ENCODE measurements at places on chromosomes 7 and 10. TPM values are rescaled to one million over a fixed set of nuclear protein-coding genes. Genes with fewer than 3 reads are reported as not detected.

DNA sequence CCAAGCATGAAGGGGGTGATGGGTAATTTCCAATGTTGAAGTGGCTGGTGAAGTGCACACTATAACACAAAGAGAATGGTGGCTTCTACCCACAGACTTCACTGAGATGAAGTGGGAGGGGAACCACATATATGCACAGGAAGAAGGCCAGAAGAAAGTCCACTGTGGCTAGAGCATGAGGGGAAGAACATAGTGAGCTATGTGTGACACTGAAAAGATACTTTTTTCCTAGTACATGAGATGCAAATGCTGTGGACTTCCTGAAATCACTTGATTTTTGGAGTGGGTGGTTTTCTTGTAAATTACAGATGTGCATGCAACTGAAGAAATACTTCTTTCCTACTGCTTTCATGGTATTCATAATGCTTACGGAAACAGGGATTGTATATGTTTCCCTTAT lies 115.6 kb upstream of the PHYHIPL start:
- H3K36me3 ChIP-seq: no peaks in the 10 kb centered on the region
- H3K27ac ChIP-seq: no peak overlapping the region
- H3K4me3 ChIP-seq: no peak overlapping the region
- H3K27me3 ChIP-seq: no peaks in the 10 kb centered on the region

- H3K4me1 ChIP-seq: peaks cover 4% of the 10 kb centered on the region
- no peak overlapping the region for H3K4me3 ChIP-seq
- H3K36me3 ChIP-seq: no peaks in the 10 kb centered on the region
- no peak overlapping the region for H3K27ac ChIP-seq
These were observed 87.6 kb upstream of the MACROH2A2 start for GRCh38 chr10:69965086-69965485.

The UCN3 gene
- not detected for total RNA-seq

- H3K36me3 ChIP-seq: peaks cover 5% of the 10 kb centered on the region
- no peaks in the 10 kb centered on the region for H3K27me3 ChIP-seq
- no peak overlapping the region for H3K4me3 ChIP-seq
- no peak for DNase-seq
- peaks cover 8% of the 10 kb centered on the region for H3K4me1 ChIP-seq
- no peak overlapping the region for H3K27ac ChIP-seq
These were observed 8.2 kb downstream of the VIPR2 start for GRCh38 chr7:159136442-159136841.

GRCh38 chr7:6350433-6351058 lies 78.1 kb upstream of the CYTH3 start:
- H3K27ac ChIP-seq: no peak overlapping the region
- no peak for DNase-seq
- no peaks in the 10 kb centered on the region for H3K27me3 ChIP-seq

DNA sequence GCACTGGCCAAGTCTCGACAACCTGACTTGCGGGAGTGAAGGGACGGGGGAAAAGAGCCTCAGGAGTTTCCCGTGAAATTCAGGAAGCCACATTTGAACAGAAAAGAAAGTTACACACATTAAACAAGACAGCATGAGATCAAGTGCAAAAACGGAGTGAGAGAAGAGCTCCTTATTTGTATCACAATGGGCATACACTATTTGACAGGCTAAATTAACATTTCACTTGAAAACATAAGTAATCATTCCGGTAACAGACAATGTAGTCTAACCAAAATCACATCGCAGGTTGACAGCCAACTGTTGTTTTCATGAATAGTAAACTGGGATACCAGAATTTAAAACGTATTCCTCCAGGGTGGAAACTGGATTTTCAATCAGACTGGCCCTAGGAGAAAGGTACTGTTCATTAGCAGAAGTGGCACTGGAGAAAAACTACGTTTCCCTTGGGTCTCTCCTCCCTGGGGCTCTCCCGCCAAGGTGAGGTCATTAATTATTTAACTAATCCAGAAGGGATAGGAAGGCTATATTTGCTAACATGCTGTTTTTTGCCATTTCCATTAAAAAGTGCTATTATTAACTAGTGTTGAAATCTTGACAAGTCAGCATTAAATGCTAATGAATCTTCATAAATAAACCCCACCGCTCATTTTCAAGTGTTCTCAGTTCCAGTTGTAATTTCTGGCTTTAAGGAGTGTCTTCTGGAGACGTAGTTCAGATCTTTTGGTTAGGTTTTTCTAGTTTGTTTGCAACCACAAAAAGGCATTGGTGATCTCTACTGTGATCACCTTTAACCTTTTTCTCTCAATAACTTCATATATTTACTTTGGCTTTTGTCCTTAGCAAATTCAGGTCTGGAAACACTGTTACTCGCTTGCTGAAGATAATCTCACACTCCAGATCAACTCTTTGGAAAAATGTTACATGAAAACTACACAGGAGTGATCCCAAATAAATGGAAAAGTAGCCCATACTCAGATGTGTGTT lies 25.1 kb downstream of the RHEB start:
- no peak for DNase-seq
- peaks cover 68% of the 10 kb centered on the region for H3K4me1 ChIP-seq
- H3K27ac ChIP-seq: no peak overlapping the region
- H3K4me3 ChIP-seq: peak overlapping the region; percentile 6
- no peaks in the 10 kb centered on the region for H3K27me3 ChIP-seq

- no peaks in the 10 kb centered on the region for H3K36me3 ChIP-seq
- no peak overlapping the region for H3K27ac ChIP-seq
- DNase-seq: no peak
- no peak overlapping the region for H3K4me3 ChIP-seq
- no peaks in the 10 kb centered on the region for H3K27me3 ChIP-seq
These were observed 43.2 kb upstream of the NXPH1 start for GRCh38 chr7:8390262-8390626.

The GCK gene
- 2.3 TPM for total RNA-seq

GRCh38 chr7:28539289-28539981 lies 127.1 kb downstream of the CREB5 start:
- no peak for DNase-seq
- H3K27ac ChIP-seq: no peak overlapping the region
- no peaks in the 10 kb centered on the region for H3K27me3 ChIP-seq
- no peak overlapping the region for H3K4me3 ChIP-seq
- peaks cover 6% of the 10 kb centered on the region for H3K4me1 ChIP-seq

- no peak overlapping the region for H3K4me3 ChIP-seq
- H3K4me1 ChIP-seq: peaks cover 29% of the 10 kb centered on the region
- no peaks in the 10 kb centered on the region for H3K27me3 ChIP-seq
- DNase-seq: no peak
These were observed 11.6 kb upstream of the ADD3 start for GRCh38 chr10:109996225-109996624.

GRCh38 chr7:26619348-26619984 lies 244.9 kb downstream of the SKAP2 start:
- H3K27me3 ChIP-seq: no peaks in the 10 kb centered on the region
- no peaks in the 10 kb centered on the region for H3K4me1 ChIP-seq
- no peak overlapping the region for H3K27ac ChIP-seq
- no peak for DNase-seq

The MASTL gene
- 4.7 TPM for total RNA-seq

GRCh38 chr10:29313071-29313470 lies 24.2 kb downstream of the LYZL1 start:
- no peaks in the 10 kb centered on the region for H3K36me3 ChIP-seq
- no peaks in the 10 kb centered on the region for H3K27me3 ChIP-seq
- H3K4me3 ChIP-seq: no peak overlapping the region
- H3K4me1 ChIP-seq: peaks cover 4% of the 10 kb centered on the region

The NRCAM gene
- 3.3 TPM for total RNA-seq

The HMX2 gene
- total RNA-seq: not detected

GRCh38 chr7:66421830-66422475 lies 206.7 kb upstream of the KCTD7 start:
- H3K27ac ChIP-seq: no peak overlapping the region
- H3K27me3 ChIP-seq: no peaks in the 10 kb centered on the region
- DNase-seq: no peak

The NEURL1 gene
- total RNA-seq: 0.28 TPM

The NPY4R2 gene
- not detected for total RNA-seq
